Hepatocyte (in vitro differentiated cells): ENCODE measurements at places on chromosomes 2 and 18. TPM values are rescaled to one million over a fixed set of nuclear protein-coding genes. Genes with fewer than 3 reads are reported as not detected.

FNDC4 gene
- 21.4 and 24.2 TPM in 2 replicates for polyA plus RNA-seq

- no peaks in the 10 kb centered on the region for H3K36me3 ChIP-seq
- H3K4me1 ChIP-seq = peaks cover 5% of the 10 kb centered on the region
- H3K27me3 ChIP-seq = no peaks in the 10 kb centered on the region
- no peak overlapping the region for H3K4me3 ChIP-seq
- no peak for DNase-seq
- H3K27ac ChIP-seq = no peak overlapping the region
These were observed 46.1 kb upstream of the STPG4 start for GRCh38 chr2:47201224-47201623.

GRCh38 chr2:170822290-170823087, 5.8 kb downstream of the GAD1 start:
- H3K4me1 ChIP-seq = peaks cover 38% of the 10 kb centered on the region
- H3K36me3 ChIP-seq = no peaks in the 10 kb centered on the region
- no peak for DNase-seq
- no peak overlapping the region for H3K4me3 ChIP-seq
- H3K27ac ChIP-seq = no peak overlapping the region
- peaks cover 99% of the 10 kb centered on the region for H3K27me3 ChIP-seq

DNA sequence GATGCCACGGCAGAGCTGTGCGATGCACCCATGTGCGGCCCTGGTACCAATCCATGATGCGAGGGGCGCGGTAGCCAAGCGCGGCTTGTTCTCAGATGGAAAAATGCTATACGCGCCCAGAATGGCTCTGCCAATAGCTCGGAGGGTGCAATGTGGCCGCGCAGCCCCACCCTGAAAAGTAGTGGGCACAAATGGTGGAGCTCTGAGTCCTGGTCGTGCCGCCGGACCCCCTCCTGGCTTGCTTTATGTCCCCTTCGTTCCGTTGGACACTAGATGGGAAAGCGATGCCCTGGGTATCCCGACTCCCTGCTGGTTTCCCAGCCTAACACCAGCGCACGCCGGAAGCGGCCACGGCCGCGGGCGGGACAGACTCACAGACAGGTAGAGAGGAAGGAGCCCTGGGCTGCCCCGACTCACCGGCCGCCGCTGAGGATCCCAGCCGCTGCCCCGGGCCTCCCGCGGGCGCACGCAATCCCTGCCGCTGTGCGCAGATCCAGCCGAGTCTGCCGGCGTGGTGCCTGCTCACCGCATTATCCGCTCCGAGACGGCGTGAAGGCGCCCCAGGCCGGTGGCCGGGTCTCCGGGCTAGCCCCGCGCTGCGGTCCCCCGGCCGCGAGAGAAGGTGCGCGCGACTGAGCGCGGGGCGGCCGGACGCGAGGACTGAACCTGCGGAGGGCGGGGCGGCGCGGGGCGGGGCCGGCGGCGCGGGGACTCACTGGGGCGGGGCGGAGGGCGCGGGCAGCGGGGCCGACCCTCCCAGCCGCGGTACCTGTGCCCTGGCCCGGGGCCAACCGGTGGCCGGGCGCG, at the start of gene CDC42EP3:
Gene CDC42EP3, minus strand, starts transcription at position 634 of the 807 bp plus-strand sequence. CDS start 25,055 bp downstream, outside the sequence.
- H3K36me3 ChIP-seq = no peaks in the 10 kb centered on the region
- peak within 1 kb of the TSS; percentile 95 for H3K27ac ChIP-seq
- H3K4me3 ChIP-seq = peak within 1 kb of the TSS; percentile 95
- H3K27me3 ChIP-seq = no peaks in the 10 kb centered on the region

GRCh38 chr2:31922542-31923408, 88.0 kb downstream of the MEMO1 start:
- no peak overlapping the region for H3K4me3 ChIP-seq
- no peaks in the 10 kb centered on the region for H3K36me3 ChIP-seq
- H3K4me1 ChIP-seq = no peaks in the 10 kb centered on the region
- DNase-seq = no peak
- H3K27me3 ChIP-seq = no peaks in the 10 kb centered on the region

GRCh38 chr2:187988348-187988747, 303.3 kb upstream of the GULP1 start:
- no peaks in the 10 kb centered on the region for H3K4me1 ChIP-seq
- H3K27me3 ChIP-seq = no peaks in the 10 kb centered on the region
- H3K36me3 ChIP-seq = no peaks in the 10 kb centered on the region
- no peak for DNase-seq
- no peak overlapping the region for H3K27ac ChIP-seq

POTEJ gene
- polyA plus RNA-seq = not detected in 2 replicates

DNA sequence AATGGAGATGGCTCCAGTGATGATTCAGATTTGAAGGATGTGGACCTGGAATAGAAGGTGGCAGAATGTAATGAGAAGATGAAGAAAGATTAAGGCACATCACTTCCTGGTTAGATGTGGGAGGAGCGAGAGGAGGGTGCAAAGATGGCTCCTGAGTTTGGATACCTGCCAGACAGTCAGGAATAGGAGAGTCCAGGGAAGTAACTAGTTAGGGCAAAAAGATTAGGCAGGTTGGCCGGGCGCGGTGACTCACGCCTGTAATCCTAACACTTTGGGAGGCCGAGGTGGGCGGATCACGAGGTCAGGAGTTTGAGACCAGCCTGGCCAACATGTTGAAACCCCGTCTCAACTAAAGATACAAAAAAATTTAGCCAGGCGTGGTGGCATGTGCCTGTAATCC, 5.6 kb downstream of the C2orf74 start:
- H3K4me1 ChIP-seq = no peaks in the 10 kb centered on the region
- no peaks in the 10 kb centered on the region for H3K27me3 ChIP-seq
- no peaks in the 10 kb centered on the region for H3K36me3 ChIP-seq
- no peak for DNase-seq
- no peak overlapping the region for H3K27ac ChIP-seq

GRCh38 chr2:192139813-192140212, 54.9 kb downstream of the TMEFF2 start:
- H3K27ac ChIP-seq = no peak overlapping the region
- H3K4me1 ChIP-seq = no peaks in the 10 kb centered on the region
- H3K27me3 ChIP-seq = no peaks in the 10 kb centered on the region
- no peaks in the 10 kb centered on the region for H3K36me3 ChIP-seq

ARID5A gene
- 11.9 and 13.3 TPM in 2 replicates for polyA plus RNA-seq

DYNAP gene
- polyA plus RNA-seq = 0.69 and 0.79 TPM in 2 replicates

ENOSF1 gene
- polyA plus RNA-seq = 41.0 and 41.6 TPM in 2 replicates

DNA sequence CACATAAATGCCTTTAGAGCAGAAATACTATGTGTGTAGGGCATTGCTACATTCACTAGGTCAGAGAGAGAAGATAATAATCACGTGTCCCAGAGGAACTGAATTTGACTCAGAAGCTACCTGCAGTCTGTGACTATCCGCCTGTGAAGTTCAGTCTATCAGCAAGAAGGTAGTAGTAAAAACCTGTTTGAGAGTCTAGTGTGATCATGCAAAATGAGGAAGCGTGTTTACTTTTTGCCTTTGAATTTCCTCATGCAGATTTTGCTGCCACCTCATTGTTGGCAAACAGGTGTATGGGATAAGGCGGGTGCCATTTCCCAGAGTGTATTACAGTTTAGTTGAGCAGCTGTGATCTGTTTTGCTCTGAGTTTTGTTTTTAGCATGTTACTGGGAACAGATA, 403.9 kb upstream of the FANCL start:
- no peaks in the 10 kb centered on the region for H3K4me1 ChIP-seq
- no peak overlapping the region for H3K27ac ChIP-seq
- no peak for DNase-seq
- H3K4me3 ChIP-seq = no peak overlapping the region
- no peaks in the 10 kb centered on the region for H3K27me3 ChIP-seq
- no peaks in the 10 kb centered on the region for H3K36me3 ChIP-seq

DNA sequence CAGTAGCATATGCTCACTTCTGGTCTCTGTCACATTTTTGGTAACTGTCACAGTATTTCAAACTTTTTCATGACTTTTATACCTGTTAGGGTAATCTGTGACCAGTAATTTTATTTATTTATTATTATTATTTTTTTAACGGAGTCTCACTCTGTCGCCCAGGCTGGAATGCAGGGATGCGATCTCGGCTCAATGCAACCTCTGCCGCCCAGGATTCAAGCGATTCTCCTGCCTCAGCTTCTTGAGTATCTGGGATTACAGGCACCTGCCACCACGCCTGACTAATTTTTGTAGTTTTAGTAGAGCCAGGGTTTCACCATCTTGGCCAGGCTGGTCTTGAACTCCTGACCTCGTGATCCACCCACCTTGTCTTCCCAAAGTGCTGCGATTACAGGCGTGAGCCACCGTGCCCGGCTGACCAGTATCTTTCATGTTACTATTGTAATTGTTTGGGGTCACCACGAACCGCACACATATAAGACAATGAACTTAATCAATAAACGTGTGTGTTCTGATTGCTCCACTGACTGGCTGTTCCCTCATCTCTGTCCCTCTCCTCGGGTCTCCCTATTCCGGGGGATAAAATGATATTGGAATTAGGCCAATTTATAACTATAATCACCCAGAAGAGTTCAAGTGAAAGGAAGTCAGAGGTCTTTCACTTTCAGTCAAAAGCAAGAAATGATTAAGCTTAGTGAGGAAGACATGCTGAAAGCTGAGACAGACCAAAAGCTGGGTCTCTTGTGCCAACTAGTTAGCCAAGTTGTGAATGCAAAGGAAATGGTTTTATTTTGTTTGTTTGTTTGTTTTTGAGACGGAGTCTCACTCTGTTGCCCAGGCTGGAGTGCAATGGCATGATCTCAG, 22.9 kb downstream of the TGIF1 start:
- no peaks in the 10 kb centered on the region for H3K36me3 ChIP-seq
- H3K4me1 ChIP-seq = no peaks in the 10 kb centered on the region
- no peak overlapping the region for H3K27ac ChIP-seq
- DNase-seq = no peak
- no peak overlapping the region for H3K4me3 ChIP-seq

GRCh38 chr18:10055125-10055750, 141.4 kb downstream of the VAPA start:
- peaks cover 32% of the 10 kb centered on the region for H3K4me1 ChIP-seq
- no peaks in the 10 kb centered on the region for H3K27me3 ChIP-seq
- no peak overlapping the region for H3K27ac ChIP-seq
- no peak overlapping the region for H3K4me3 ChIP-seq
- no peaks in the 10 kb centered on the region for H3K36me3 ChIP-seq
- no peak for DNase-seq

DNA sequence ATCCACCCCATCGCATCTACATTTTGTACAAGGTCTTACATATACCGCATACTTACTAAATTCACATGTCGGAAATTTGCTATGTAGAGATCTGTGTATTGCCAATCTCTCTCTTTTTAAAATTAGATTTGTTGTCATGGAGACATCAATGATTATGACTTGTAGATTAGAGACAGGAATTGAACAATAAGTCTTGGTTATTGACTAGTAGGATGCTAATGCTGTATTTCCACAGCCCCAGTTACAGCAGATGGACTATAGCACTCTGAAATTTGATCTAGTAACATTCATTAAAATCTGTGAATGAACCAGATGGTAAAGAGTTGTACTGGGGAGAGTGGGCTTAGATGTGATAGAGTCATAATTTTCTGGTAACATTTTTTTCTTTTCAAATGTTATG, 805.7 kb downstream of the SLC4A3 start:
- H3K4me3 ChIP-seq = no peak overlapping the region
- DNase-seq = no peak
- no peaks in the 10 kb centered on the region for H3K36me3 ChIP-seq

DNA sequence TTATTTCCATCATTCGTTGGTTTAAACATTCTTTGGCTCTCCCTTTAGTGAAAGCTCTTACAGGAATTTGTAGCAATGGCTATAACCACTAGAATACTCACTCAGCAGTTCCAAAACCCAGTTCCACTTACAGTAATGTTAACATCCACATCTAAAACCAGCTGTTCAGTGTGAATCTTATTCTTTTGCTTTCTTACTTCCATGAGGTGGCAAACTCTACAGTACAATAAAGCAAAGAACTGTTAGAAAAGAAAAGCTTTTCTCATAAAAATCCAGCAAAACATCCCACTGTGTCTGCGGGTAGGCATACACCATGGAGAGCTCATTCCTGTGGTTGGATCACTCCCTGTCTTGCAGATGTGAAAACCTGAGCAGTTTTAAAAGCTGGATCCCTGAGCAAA, 147.1 kb downstream of the ARHGAP28 start:
- H3K4me1 ChIP-seq = peaks cover 20% of the 10 kb centered on the region
- H3K27ac ChIP-seq = peak overlapping the region; percentile 3
- no peak overlapping the region for H3K4me3 ChIP-seq
- no peaks in the 10 kb centered on the region for H3K27me3 ChIP-seq
- DNase-seq = no peak

- H3K27me3 ChIP-seq = no peaks in the 10 kb centered on the region
- no peaks in the 10 kb centered on the region for H3K36me3 ChIP-seq
- no peak overlapping the region for H3K4me3 ChIP-seq
These were observed 69.5 kb upstream of the TGIF1 start for GRCh38 chr18:3380384-3380961.

- peak; percentile 25 for DNase-seq
- no peak overlapping the region for H3K4me3 ChIP-seq
- no peaks in the 10 kb centered on the region for H3K36me3 ChIP-seq
- peaks cover 19% of the 10 kb centered on the region for H3K4me1 ChIP-seq
These were observed 48.2 kb downstream of the KCMF1 start for GRCh38 chr2:85019121-85019520.

DNA sequence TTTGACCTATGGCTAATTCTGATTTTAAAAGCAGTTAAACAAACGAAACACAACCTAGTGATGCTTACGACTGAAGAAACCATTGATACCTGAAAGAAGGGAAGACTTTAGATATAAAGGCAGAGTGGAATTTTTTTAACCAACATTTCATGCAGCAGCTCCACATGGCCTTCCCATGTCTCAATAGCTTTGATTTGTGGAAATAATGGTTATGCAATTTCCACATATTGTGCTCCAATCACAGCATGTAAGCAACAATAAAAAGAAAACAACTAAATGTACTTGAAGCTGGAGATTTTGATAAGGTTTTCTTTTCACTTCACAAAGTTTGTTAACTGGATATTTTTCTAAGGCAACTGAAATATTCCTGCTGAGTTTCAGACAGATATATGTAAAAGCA, 82.0 kb upstream of the SLC39A10 start:
- H3K4me3 ChIP-seq = no peak overlapping the region
- DNase-seq = no peak
- no peaks in the 10 kb centered on the region for H3K4me1 ChIP-seq
- no peaks in the 10 kb centered on the region for H3K36me3 ChIP-seq
- no peak overlapping the region for H3K27ac ChIP-seq

GFPT1 gene
- polyA plus RNA-seq = 58.2 and 62.7 TPM in 2 replicates

GRCh38 chr2:184611361-184612085, 13.2 kb downstream of the ZNF804A start:
- no peaks in the 10 kb centered on the region for H3K36me3 ChIP-seq
- peaks cover 7% of the 10 kb centered on the region for H3K4me1 ChIP-seq
- no peaks in the 10 kb centered on the region for H3K27me3 ChIP-seq
- DNase-seq = peak; percentile 29
- H3K4me3 ChIP-seq = no peak overlapping the region
- H3K27ac ChIP-seq = no peak overlapping the region

DNA sequence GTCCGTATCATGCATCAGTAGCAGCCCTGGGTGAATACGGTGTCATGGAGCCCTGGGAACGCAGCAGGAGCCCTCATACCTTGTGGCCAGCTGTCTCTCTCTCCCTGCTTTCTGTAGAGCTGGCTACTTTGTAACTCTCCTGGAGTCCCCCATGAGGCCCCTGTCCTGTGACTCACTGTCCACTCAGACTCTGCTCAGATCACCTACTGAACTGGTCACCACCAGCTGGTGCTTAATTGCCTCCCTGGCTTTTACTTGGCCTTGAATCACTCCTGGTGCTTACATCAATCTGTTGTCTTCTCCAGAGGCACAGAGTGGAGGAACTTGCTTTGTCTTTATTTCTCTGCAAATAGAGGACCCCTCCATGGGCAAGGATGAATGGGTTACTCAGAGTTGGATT, 172.7 kb downstream of the HRH4 start:
- no peak overlapping the region for H3K4me3 ChIP-seq
- no peaks in the 10 kb centered on the region for H3K27me3 ChIP-seq
- H3K36me3 ChIP-seq = no peaks in the 10 kb centered on the region
- no peak for DNase-seq

GRCh38 chr18:75612456-75612855, 185.0 kb upstream of the SMIM21 start:
- no peak overlapping the region for H3K27ac ChIP-seq
- no peaks in the 10 kb centered on the region for H3K27me3 ChIP-seq
- no peaks in the 10 kb centered on the region for H3K4me1 ChIP-seq
- H3K36me3 ChIP-seq = no peaks in the 10 kb centered on the region
- DNase-seq = no peak
